Nephron progenitor cell (in vitro differentiated cells): ENCODE measurements at places on chromosomes 2 and 18.

DNA sequence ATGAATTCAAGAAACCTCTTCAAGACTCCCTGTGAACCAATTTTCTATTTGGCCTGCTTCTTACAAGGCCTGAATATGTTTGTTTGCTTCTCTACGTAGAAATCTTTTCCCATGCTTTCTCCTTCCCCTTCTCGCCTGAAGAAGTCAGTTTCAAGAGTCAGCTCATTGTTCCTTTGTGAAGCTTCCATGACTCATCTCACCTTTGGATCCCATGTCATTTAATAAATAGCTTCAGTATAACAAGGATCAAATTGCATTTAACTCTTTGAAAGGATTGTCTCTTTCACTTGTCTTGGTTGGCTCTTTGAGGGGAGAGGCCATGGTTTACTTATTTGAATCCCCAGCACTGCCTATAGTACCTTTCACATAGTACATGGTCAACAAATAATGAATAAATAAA is 28.4 kb downstream of the CPS1 start:
- no peak for DNase-seq

GRCh38 chr18:41936471-41937134 is 18.4 kb upstream of the PIK3C3 start:
- no peak for DNase-seq

- no peak for DNase-seq
These were observed 627.7 kb upstream of the CDH2 start for GRCh38 chr18:28804512-28805202.

- DNase-seq: no peak
These were observed 6.1 kb upstream of the PCBP1 start for GRCh38 chr2:70081221-70081620.

DNA sequence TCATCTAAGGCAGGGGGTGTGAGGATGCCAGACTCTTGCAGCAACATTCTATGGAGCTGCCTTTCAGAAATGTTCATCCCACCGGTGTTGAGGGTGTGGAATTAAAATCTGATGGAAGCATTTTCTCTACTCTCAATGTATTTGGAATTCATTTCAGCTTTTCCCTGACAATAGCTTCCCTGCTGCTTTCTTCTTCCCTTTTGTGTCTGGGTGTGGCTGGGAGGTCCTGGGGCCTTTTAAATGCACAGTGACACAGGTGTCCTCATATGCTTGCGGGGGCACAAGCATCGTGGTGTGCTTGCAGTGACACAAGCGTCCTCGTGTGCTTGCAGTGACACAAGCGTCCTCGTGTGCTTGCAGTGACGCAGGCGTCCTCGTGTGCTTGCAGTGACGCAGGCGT is 43.4 kb upstream of the ASB18 start:
- DNase-seq: no peak
